ENCODE measurements at places on chromosomes 3 and 15.
A peak's percentile ranks its signal among the peaks of the same experiment; 100 is the strongest.

DNA sequence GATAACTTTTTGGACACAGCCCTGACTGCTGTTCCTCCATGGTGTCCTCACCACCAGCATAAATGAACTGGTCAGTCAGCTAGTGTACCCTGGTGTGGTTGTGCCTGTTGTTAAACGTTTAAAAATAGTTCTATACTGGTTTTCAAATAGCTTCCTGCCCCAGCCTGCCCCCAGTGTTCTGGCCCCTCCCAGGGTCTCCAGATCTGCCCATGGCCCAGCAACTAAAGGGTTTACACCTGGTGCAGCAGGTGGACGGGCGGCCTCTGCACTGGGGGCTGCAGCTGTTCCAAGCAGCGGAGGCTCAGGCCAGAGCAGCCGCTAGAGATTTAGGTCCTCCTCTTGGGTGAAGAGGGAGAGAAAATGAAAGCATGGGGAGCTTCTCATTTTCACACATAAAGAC, 6.1 kb upstream of the NR2E3 start:
- no peak for DNase-seq

- DNase-seq: no peak
These were observed 43.7 kb downstream of the MAGI1 start for GRCh38 chr3:65995030-65995429.

GRCh38 chr3:128714887-128715491, 11.0 kb upstream of the RAB7A start:
- no peak for DNase-seq

GRCh38 chr3:123371859-123372685, 76.8 kb downstream of the ADCY5 start:
- DNase-seq: no peak

DNA sequence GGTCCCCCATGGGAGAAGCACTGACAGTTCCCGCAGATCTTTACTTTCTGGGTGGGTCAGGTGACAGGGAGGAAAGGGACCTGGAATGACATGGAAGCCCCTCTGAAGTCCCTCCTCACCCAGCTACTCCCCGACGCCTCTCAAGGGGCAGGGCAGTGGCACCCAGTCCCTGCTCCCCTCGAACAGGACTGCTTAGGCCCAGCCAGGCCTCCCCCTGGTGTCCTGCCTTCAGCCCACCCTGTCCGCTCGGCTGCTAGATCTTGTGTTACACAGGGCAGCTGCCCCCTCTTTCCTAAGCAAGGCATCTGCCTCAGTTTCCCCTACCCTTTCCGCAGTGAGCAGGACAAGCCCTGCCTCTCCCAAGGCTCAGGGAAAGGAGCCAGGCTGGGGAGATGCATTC, 226.5 kb downstream of the XXYLT1 start:
- DNase-seq: no peak

- DNase-seq: no peak
These were observed 163.7 kb downstream of the MEIS2 start for GRCh38 chr15:36936613-36937012.

DNA sequence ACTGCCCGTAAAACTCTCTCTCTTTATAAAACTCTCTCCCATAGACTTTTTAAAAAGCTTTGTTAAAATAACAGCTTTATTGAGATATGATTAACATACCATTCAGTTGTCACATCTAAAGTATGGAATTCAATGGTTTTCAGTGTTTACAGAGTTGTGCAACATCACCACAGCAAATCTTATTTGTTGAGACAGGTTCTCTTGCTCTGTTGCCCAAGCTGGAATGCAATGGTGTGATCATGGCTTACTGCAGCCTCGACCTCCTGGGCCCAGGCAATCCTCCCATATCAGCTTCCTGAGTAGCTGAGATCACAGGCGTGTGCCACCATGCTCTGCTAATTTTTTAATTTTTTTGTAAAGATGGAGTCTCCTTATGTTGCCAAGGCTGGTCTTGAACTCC, 35.9 kb upstream of the TRAK1 start:
- no peak for DNase-seq

DNA sequence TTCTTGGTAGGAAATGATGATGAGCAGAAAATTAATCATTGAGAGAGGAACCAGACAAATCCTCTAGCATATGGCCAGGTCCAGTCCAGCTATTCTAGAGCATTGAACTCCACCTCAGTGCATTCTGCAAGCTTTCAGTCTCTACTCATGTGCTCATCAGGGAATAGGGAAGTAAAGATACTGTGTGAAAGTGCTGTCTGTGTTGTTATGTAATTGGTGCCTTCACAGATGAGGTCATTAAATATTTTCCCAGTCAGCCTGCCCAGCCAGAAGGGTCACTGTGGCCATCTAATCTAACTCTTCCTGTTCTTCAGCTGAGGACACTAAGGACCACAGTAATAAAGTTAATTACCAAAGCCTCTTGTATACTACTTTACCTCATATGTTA, 28.2 kb downstream of the C3orf62 start:
- no peak for DNase-seq

DNA sequence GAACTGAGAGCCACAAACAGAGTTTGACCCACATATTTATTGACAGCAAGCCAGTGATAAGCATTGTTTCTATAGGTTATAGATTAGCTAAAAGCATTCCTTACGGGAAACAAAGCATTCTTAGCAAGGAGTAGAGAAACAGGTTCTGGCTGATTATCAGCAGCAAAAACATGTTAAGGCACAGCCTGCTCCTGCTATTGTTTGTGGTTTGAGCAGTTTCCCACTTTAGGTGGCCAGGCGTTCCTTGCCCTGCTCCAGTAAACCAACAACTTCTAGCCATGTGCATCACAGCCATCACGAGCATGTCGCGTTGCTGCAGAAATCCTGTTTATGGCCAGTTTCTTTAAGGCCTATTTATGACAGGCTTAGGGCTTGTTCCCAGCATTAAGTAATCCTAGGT, 44.7 kb upstream of the C2CD4B start:
- no peak for DNase-seq

GRCh38 chr3:152524198-152525140, 255.7 kb downstream of the MBNL1 start:
- DNase-seq: peak; percentile 64

GRCh38 chr3:133944641-133945380, 49.1 kb upstream of the RAB6B start:
- DNase-seq: no peak

DNA sequence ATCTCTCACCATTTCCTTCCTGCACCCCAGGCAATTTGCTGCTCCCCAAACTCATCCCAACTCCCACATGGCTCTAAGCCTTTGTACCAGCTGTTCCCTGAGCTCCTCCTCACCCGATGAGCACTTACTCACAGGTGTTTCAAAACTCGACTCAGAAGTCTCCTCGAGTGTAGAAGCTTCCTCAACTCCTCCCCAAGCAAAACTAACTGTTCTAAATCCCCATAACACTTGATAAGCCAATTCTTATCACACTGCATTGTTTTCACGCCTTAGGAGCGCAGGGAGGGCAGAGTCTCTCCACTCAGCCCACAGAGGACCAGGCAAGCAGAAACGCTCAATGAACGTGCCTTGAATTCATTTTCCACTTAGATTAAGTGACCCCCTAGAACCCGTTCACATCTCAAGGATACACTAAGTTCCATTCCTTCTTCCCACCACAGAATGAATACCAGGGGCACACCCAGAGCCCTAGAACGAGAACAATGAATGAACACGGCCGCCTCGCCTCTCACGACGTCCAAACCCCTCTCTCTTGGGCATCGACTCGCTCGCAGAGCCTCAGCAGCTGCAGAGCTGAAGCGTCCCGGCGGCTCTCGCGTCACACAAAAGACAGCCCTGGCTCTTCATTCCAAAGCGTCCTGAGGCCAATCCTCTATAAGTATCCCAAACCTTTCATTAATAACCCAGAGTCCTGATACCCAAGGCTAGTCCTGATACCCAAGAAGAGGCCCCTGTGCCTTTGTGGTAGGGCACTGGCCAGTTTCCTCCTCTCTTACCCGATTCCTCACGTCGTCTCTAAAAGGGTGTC, 1.1 kb downstream of the RAF1 start:
- peak; percentile 64 for DNase-seq

DNA sequence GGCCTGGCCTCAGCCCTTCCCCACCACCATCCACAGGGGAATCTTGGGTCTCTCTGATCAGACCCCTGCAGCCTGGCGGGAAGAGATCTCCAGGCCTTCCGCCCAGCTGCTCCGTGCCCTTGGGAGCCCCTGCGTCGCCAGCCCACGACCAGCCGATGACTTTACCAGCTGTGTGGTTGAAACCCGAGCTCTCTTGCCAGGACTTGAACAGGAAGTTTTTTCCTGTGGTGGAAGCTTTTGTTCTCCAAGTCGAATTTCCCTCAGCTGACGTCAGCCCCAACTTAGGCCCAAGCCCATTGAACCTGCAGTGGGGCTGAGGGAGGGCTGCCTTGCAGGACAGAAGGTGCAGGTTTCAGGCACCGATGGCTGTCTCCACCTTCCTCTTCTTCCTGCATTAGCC, 51.7 kb upstream of the SMAD3 start:
- DNase-seq: peak; percentile 87

- no peak for DNase-seq
These were observed 96.9 kb upstream of the STRIT1 start for GRCh38 chr3:155390351-155390750.

- DNase-seq: no peak
These were observed 120.5 kb downstream of the PDZRN3 start for GRCh38 chr3:73504239-73504638.

DNA sequence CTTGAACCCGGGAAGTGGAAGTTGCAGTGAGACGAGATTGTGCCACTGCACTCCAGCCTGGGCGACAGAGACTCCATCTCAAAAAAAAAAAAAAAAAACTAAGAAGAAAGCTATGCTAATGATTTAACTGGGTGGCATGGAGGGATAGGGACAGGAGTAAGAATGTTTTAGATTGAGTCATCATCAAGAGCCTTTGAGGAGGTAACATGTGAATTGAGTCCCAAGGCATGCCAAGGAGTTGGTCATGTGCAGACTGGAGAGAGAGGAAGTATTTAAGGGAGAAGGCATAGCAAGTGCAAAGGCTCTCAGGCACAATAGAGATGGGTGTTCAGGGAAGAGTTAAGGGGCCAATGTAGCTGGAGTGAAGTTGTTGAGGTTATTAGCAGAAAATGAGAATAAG, 9.1 kb downstream of the BNC1 start:
- no peak for DNase-seq

GRCh38 chr3:151537726-151538125, 76.9 kb upstream of the IGSF10 start:
- DNase-seq: no peak

Measured in GM23338 (cell line).